ENCODE measurements at places on chromosomes 4 and X.

GRCh38 chr4:165767671-165768070, 105.4 kb upstream of the TLL1 start:
- DNase-seq, result no peak

GRCh38 chr4:40747207-40747835, 2.4 kb upstream of the NSUN7 start:
- no peak for DNase-seq

GRCh38 chr4:170662250-170662649, 572.5 kb upstream of the AADAT start:
- DNase-seq, result no peak

- no peak for DNase-seq
Measured at GRCh38 chr4:176187624-176188023, 7.8 kb downstream of the SPATA4 start.

DNA sequence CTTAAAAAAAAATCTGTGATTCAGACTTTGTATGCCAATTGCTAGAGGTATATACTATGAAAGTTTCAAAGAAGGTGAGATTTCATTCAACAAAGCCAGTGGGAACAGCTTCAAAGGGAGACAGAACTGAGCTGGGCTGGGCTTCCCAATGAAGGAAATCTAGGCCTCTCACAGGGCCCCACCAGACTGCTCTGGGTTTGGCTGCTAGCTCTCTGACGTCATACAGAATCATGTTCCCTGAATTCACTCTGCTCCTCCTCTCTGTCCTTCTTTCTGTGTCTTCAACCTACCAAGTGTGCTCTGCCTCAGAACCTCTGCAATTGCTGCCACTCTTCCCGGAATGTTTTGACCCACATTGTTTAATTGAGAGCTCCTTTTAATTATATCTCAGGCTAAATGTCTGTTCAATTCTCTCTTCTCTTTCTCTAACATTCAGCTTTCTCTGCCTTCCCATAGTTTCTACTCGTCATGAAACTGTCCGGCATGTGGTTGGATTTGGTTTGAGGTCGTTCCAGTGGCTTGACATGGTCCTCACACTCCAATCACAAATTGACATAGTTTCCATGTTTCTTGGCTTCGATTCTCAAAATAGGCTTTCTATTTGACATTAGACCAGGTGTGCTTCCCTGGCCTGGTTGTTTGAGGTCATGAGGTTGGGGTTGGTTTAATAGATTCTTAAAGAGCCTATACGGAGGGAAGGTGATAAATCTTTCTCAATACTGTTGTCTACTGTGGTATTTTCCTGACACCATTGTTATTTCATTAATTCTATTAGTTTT, 282.1 kb upstream of the EMCN start:
- no peak for DNase-seq

GRCh38 chrX:124736553-124737270, 390.3 kb downstream of the SH2D1A start:
- peak; percentile 5 for DNase-seq

DNA sequence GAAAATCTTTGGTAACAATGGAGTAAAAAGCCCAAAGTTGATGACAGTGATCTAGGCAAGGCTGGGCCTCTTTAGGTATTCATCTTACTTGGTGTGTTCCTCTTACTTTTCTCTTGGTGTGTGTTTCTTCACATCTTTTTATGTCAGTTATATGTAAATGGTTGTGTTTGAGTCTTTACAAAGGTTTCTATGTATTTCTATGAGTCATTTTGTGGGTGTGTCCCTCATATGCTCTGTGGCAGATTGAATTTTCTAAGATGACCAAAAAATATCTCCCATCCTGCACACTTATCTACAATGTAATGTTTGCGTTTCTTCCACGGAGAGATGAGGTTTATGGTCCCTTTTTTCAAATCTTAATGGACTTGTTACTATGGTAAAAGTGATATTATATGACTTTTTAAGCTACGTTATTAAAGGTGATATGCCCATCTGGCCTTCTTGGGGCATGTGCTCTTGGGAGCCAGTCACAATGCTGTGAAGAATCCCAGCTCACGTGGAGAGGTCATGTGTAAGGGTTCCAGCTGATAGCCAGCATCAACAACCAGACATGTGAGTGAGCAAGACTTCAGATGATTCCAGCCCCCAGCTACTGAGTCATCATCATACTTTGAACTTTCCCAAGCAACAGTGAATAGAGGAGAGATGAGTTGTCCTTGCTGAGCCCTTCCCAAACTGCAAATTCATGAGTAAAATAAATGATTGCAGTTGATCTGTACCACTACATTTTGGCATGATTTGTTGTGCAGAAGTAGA, 126.9 kb downstream of the CBLL2 start:
- no peak for DNase-seq

- DNase-seq, result no peak
Measured at GRCh38 chr4:153741541-153741940, 18.3 kb downstream of the RNF175 start.
